ENCODE measurements at places on chromosomes 7 and 10.

DNA sequence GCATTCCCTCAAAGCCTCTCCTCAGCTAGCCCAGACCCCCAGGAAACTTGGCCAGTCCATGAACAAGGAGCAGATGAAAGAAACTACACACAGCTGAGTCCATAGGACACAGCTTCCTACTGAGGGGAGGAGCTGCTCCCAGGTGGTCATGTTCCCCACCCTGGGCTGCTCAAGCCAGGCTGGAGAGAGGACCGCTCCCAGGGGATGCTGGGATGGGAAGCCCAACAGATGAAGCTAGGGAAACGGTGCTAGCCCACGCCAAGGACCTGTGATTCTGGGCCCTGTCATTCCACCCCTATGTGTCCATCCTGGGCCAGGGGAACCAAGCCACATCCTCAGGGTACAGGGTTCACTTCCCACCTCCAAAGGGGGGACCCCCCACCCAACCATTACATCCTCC, 19.0 kb downstream of the KCNH2 start:
- no peak for DNase-seq

- no peak for DNase-seq
Measured at GRCh38 chr10:13453896-13454295, 74.9 kb downstream of the BEND7 start.

DNA sequence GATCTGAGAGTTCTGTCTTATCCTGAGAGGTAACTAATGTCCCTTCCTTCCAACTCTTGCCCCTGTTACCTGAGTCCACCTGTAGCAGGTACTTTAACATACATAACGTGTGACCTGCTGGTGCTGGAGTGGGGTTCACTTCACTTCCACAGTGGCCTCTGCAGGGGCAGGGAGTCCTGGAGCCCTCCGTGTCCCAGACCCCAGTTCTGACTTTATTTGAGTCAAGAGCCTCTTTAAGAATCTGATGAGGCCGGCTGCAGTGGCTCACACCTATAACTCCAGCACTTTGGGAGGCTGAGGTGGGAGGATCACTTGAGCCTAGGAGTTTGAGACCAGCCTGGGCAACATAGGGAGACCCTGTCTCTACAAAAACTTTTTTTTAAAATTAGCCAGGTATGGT, 117.0 kb upstream of the RET start:
- no peak for DNase-seq

- DNase-seq = no peak
Measured at GRCh38 chr10:10462151-10462941, 555.3 kb upstream of the CELF2 start.

- no peak for DNase-seq
Measured at GRCh38 chr10:13440185-13441061, 88.4 kb downstream of the BEND7 start.

DNA sequence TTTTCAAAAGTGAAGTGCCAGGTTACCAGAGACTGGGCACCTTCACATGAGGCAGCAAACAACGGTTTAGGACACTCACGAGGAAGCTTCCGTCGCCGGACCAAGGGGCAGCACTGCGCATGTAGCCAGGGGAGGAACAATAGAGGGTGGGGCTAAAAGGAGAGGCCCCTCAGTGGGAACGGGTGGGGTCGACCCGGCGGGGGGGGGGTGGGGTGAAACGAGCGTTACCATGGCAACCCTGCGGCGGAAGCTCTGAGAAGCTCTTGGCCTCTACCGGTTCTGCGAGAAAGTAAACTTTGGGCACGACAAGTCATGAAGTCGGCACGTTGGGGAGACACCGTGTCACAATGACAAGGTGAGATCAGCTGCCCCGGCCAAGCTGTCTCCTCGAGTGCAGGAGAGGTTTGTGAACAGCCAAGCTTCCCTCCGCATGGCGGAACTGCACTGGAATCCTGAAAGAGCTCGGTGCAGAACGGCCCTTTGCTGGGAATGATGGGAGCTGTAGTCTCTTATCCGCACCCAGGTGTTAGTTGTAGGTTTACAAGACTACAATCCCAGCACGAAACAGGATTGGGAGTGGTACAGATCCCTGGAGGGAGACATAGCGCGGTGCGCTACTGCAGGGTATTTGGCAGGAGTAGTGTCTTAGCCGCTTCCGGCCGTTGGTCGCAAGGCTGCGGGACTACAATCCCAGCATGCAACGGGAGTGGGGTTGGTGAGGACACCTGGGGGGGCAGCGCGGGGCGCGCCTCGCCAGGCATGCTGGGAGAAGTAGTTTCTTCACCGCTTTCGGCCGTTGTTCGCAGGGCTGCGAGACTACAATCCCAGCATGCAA, 72.8 kb upstream of the ZNF722 start:
- no peak for DNase-seq

DNA sequence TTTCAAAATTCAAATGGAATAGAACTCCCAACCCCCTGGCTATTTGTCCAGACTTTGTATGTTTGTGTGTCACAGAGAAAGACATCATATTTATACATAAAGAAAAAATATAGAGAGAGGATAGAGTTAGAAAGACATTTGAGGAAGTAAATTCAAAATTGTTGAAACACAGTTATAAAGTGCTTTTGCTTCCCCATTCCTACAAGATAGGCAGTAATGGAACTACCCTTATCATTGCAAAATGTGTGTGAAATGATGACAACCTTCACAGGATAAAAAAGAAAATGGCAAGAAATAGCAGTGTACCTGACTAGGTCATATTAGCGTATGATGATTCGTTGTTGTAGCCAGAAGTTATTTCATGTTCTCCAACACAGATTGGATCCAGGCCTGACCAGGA, 63.1 kb downstream of the FZD1 start:
- no peak for DNase-seq

DNA sequence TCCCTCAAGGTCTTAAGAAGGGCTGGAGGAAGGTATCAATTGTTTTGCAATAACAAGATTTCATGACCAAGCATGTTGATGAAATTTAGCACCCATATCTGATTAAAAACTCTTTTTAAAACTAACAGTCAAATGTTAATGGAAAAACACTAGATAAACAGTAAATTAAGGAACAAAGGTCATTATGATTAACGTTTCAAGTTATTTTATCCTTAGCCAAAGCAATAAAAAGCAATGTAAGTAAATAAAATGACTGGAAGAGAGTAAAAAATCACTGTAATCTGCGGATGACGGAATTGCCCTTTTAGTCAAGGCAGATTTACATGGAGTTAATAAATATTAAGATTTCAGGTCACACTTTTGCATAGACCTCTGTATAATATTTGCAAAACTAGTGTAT, 179.5 kb upstream of the KLF6 start:
- no peak for DNase-seq

DNA sequence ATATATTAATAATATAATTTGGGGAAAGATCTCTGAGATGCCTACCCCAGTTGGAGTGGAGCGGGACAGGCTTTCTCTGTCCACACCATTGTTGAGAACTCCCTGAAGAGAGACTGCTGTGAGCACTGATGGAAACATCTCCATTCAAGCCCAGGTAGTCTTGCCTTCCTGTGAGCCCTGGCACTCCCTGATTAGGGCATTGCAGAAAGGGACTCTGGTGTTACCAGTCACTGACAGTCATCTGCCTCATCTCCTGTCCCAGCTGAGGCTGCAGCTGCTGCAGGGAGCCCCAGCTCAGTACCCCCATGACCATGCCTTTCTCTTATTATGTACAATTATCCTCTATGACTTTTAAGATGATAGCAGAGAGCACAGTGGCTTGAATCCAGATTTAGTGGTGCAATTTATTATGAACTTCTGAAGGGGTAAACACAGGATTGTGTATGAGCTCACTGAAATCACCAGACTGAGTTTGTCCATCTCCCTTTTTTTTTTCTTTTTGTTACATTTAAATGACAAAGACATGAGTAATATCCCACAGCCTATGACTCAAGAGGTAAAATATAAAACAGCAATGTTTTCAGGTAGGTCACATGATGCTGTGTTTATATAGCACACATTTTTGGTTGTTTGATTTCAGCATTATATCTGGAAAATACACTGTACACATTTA, 236.9 kb downstream of the SLC25A13 start:
- no peak for DNase-seq

- DNase-seq = no peak
Measured at GRCh38 chr7:12092499-12093130, 118.5 kb upstream of the TMEM106B start.

- no peak for DNase-seq
Measured at GRCh38 chr7:139153832-139154231, 44.3 kb upstream of the ZC3HAV1 start.

GRCh38 chr7:106239406-106239805, 45.4 kb downstream of the NAMPT start:
- no peak for DNase-seq

DNA sequence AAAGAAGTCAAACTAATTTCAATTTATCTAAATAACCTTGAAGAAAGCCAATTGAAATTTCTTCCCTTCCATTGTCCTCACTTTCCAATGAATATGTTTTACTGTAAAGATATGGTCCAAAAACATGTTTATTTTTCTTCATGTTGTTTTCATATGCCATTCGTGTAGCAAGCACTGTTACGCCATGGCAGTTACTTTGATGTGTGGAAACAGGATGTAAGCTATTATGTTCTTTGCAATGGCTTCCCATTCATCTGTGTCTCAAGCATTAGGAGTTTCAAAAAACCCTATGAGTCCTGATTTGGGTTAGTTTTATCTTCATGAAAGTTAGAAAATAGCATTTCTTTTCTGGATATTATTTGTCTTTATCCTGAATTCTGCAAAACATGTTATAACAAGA, 31.0 kb downstream of the GPR141 start:
- no peak for DNase-seq

- no peak for DNase-seq
Measured at GRCh38 chr10:6068422-6068821, 6.3 kb upstream of the IL2RA start.

- no peak for DNase-seq
Measured at GRCh38 chr7:108340856-108341411, 115.3 kb downstream of the NRCAM start.

- no peak for DNase-seq
Measured at GRCh38 chr10:13732465-13732881, 145.7 kb downstream of the PRPF18 start.

DNA sequence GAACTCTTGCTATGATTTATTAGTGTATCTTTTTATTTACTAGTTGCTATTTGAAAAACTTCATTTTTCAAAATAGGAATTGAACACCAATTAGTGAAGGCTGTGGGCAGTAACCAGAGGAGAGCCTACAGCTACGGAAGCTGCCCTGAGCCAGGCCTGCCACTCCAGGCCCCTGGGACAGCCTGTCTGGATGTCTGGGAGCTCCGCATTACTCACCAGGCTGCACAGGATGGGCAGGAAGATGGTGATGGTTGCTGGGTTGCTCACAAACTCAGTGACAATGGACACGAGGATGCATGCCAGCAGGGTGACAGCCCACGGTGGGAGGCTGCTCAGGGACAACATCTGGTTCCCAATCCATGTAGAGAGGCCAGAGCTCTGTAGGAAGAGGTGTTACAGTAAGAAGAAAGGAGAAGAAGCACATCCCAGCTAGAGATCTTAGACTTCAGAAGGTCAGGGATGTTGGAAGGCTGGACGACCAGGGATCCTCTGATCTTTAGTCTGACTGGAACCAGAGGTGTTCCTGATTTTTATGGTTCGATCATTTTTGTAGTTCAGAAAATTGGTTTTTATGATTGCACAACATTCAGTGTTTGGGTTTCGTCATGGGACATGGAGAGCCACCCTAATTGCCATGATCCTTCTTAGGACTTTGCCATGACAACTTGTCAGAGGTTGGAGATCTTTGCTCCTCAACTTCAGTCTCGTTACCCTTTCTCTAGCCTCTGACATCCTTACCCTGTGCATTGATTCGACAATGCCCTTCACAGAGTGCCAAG, 23.2 kb downstream of the STMP1 start:
- no peak for DNase-seq

GRCh38 chr10:130986846-130987245, 324.7 kb downstream of the TCERG1L start:
- DNase-seq = no peak

- DNase-seq = no peak
Measured at GRCh38 chr10:29435809-29436501, 147.1 kb downstream of the LYZL1 start.

DNA sequence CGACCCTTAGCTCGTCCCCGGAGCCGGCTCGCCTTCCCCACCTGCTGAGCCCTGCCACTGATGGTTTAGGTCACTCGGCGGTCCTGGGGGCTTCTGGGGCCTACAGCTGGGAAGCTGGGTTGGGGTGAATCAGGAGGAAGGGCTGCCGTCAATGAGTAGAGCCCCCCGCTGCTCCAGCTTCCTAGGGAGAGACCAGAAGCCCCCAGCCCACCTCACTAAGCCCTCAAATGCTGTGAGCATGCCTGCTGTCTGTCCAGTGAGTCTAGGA, 495.6 kb upstream of the FOXK1 start:
- DNase-seq = no peak

DNA sequence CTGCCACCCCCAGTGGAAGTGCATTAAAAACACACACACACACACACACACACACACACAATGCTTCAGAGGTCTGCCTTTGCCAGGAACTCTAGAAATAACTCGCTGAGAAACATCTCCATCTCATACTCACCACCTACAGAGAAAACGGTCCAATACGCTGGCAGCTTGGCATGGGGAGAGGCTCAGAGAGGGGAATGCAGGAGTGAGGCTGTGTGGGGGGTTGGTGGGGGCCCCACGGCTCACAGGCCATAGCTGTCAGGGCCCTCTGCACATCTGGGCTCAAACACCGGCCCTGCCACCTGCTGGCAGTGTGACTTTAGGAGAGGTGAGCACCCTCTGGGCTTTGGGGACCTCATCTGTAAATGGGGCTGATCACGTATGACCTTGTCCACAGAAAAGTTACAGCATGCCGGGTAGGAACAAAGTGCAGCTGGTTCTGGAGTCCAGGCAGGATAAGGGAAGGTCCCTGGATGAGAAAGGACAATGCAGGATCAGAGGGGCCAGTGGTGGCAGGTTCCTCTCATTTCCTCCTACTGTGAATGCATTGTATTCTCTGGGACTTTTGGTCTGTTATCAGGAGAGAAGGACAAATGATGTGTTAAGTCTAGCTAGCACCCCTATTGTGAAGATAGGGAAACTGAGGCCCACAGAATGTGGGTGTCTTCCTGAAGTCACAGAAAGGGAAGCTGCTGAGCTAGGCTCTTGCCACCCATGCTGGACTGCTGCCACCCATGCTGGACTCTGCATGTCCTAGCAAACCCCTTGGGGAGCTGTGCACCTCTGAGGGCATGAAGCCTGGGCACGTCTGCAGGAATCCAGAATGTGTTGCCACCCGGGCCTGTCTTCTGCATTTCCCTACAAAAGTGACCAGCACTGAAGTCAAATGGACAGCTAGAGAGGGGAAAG, 404.6 kb downstream of the RPS24 start:
- DNase-seq = no peak

DNA sequence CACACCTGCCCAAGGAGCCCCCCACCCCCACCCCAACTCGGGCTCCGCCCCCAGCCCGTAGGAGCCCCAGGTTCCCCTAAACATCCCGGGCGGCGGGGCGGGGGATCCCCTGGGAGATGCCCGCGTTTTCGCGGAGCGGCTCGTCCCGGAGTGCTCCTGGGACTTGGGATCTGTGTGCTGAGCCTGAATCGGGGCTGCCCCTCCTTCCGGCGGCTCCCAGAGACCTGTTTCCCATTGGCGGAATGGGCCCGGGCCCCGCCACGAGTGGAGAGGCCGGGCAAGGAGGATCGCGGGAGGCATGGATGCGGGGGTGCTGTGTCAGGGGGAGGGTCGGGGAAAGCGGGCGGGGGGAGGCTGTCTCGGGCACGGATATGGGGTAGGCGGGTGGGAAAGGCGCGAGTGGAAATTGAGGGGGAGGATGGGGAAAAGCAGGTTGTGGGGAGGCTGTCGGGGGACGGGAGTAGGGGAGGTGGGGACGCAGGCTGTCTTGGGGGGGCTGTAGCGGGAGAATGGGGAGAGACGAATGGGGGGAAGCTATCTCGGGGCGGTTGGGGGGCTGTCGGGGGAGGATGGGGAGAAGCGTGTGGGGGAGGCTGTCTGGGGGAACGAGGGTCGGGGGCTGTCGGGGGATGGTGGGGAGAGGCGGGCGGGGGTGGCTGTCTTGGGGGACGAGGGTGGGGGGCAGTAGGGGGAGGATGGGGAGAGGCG, 572 bp upstream of the BHLHA15 start:
- peak; percentile 7 for DNase-seq

All from iPS DF 19.7 (cell line).